ENCODE measurements at places on chromosomes 3 and 15.

DNA sequence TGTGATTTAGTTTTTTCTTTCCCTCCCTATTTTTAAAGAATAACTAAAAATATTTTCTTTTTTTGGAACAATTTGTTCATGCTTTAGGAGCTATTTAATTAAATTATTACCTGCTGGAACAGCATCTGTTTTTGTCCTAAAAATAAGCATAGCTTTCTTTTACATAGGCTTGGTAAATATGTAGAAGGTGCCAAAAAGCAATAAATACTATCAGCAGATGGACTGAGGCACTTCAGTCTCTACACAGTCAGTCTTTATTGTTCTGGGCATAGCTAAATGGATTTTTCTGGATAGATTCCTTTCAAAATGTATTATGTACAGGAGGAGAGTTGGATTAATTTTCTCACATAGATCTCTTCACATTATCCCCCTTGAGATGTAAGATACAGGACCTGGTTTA lies 223.5 kb downstream of the NAALADL2 start:
- no peak for DNase-seq

DNA sequence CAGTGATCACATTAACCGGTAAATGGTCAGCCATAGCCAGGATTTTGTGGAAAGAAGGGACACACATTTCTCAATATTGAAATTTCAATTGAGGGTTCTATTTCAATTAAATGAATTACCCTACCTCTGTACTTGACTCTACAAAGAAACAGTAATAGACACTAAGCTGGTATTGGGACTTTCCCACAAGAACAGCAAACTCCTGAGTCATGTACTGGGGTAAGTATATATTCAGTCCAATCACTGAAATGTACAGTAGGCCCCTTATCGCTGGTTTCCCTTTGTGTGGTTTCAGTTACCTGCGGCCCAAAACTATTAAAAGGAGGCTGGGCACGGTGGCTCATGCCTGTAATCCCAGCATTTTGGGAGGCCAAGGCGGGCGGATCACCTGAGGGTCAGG lies 17.6 kb downstream of the ASB14 start:
- no peak for DNase-seq

GRCh38 chr3:98555025-98555379 lies 23.2 kb downstream of the GPR15 start:
- no peak for DNase-seq

DNA sequence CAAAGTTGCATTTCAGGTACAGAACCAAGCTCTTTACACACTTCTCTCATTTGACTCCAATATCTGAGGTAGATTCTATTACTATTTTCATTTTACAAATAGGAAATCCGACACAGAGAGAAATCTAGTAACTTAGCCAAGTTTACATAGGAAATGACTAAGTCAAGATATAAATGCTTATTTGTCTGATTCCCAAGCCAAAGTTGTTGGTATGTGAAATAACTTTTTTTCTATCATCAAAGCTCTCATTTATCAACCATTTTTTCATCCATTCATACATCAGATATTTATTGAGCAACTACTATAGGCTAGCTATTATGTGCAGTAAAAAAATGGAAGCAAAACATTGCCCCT lies 89.2 kb upstream of the MITF start:
- no peak for DNase-seq

GRCh38 chr3:171865191-171865865 lies 22.2 kb downstream of the TMEM212 start:
- no peak for DNase-seq

DNA sequence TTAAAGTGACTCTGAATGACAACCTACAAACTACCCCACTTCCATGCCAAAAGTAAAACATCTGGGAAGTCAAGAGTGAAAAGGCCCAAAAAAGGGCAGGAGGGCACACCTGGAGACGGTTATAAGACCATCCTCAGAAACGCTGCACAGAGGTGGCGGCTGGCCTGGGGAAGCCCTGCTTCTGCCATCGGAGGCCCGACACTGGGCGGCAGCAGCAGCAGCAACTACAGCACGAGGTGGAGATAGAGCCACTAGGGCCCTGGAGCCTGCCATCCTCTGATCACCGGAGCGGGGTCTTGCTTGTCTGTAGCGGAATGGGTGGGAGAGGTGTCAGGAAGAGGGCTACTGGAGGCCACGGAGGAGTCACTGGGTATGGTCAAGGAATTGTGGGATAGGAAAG lies 283.3 kb downstream of the ADAMTS17 start:
- DNase-seq: no peak

DNA sequence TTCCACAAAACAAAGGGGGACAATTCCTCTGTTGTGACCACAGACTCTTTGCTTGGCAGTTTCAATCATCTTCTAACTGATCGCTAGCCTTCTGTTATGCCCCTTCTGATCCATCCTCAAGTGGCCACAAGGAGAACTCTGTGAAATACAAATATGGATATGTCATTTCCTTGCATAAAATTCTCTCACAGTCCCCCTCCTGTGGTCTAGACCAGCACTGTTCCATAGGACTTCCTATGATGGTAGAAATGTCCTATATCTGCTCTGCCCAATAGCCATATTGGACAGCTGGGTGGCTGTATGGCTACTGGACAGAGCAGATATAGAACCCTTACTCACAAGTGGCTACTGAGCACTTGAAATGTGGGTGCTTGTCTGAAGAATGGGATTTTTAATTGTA lies 25.9 kb upstream of the SNRK start:
- DNase-seq: no peak

DNA sequence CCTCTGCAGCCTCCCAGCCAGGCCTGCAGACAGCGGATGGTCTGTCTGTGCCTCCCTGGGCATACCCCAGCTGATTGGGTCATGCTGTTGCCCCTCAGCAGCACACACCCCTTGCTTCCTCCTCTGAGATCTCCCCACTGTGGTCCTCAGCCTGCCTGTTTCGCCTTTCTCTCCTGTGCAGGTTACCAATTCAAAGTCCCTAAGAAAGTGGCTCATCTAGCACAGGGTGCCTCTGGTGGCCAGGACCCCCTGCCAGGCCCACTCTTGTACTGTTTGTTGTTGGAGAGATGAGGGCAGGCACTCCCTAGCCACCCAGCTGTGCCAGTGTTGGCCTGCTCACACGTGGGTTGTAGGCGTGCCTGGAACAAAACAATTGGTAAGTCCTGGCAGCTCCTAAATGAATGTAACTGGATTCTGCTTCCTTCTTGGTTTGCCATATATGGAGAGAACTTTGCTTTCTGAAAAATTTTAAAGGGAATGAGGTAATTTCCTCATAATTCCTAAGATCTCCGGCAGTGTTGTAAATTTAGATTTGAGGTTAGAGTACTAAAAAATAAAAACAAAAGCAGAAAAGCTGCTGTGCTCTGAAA lies 213.2 kb upstream of the IL12A start:
- no peak for DNase-seq

- DNase-seq: no peak
Observed at GRCh38 chr3:159536876-159537275, 451.8 kb upstream of the IL12A start.

GRCh38 chr3:151174351-151174750 lies 28.7 kb downstream of the GPR171 start:
- no peak for DNase-seq

DNA sequence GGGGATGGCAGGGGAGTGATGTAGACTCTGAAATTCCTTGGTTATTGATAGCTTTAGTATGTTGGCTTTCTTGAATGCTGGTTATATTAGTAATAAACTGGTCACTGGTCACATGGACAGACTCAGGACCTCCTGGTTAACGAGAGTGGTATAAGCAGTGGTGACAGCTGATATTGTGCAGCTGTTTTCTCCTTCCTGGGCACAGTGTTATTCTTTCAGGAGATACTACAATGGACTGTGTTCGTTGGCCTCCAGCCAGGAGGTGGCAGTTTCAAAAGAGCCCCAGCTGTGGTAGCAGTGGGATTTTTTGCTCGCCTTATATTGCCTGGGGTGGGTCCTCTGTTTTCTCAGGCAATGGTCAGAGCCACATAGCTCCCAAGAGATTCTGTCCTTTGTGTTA lies 181.6 kb upstream of the RBMS3 start:
- DNase-seq: no peak

GRCh38 chr3:36519682-36520081 lies 139.4 kb downstream of the STAC start:
- no peak for DNase-seq

DNA sequence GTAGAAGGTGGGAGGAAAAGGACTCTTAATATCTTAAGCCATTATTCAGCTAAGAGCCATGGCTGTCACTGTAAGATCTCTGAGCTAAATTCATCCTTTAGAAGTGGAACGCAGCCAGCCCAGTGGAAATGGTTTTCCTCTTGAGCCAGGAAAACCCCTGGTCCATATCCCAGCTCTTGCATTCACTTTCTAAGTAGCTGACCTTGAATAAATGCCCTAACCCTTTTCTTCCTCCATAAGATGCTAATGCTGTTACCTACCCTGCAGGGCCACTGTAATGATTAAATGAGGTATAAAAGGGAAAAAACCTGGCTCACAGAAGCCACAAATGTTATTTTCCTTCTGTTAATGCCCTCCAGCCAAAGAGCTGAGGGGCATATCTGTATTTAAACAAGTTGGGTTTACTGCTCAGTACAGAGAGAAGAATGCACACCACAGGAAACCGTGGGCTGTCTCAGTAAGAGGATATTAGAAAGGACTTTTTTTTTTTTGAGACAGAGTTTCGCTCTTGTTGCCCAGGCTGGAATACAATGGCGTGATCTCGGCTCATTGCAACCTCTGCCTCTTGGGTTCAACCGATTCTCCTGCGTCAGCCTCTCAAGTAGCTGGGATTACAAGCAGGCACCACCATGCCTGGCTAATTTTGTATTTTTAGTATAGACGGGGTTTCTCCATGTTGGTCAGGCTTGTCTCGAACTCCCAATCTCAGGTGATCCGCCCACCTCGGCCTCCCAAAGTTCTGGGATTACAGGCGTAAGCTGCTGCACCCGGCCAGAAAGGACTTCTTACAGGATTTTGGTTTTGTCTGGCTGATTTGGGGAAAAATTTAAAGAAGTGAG lies 6.8 kb downstream of the UBL7 start:
- DNase-seq: no peak

DNA sequence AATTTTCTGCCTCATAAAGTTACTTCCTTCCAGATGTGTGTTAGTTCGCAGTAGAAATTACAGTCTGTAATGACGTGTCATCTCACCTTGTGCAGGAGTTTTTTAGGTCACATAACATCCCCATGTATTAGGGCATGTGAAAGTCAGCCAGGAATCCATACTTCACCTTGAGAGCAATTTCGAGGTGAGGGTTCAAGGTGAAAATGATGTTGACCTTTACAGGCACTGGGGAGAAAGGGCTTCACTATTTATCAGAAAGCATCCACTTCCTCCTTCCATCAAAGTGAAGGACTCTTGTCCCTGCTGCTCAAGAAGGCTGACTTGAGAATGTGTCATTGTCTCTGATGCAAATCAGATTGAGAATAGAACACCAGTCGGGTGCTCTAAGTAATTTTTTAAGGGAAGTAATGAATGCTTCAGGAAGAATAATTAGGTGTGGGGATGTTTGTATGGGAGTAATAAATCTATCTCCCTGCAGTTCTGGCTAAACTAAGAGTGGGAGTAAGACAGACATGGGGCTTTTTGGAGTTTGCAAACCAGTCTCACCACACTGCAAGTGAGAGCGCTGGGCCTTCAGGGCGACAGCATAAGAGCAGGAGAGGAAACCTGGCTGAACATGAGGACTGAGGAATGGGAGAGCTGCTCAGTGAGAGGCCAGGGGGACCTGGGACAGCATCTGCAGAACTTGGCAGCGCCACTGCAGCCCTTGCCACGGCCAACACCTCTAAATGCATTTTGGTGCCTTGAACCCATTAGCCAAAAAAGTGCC lies 85.9 kb upstream of the IL12A start:
- DNase-seq: no peak

- no peak for DNase-seq
Observed at GRCh38 chr15:43552986-43553385, 35.6 kb downstream of the MAP1A start.

DNA sequence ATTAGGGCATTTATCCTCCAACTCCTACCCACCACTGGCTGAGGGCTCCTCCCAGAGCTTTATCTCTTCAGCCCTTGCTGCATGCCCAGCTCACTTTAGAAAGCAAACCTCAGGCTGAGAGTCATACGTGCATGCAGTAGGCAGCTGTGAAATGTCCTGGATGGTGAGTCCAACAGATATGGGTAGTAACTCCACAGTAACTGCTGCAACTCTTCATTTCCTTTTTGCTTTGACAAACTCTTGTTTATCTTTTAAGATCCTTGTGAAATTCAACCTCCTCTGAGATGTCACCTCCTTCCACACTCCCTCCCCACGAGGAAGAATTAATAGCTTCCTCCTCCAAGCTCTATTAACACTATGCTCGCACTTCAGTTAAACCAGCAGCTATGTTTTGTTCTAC lies 35.9 kb upstream of the CTNNB1 start:
- no peak for DNase-seq

GRCh38 chr3:9214599-9214998 lies 34.8 kb downstream of the SRGAP3 start:
- no peak for DNase-seq

GRCh38 chr15:48584812-48585563 lies 60.5 kb downstream of the FBN1 start:
- DNase-seq: no peak

DNA sequence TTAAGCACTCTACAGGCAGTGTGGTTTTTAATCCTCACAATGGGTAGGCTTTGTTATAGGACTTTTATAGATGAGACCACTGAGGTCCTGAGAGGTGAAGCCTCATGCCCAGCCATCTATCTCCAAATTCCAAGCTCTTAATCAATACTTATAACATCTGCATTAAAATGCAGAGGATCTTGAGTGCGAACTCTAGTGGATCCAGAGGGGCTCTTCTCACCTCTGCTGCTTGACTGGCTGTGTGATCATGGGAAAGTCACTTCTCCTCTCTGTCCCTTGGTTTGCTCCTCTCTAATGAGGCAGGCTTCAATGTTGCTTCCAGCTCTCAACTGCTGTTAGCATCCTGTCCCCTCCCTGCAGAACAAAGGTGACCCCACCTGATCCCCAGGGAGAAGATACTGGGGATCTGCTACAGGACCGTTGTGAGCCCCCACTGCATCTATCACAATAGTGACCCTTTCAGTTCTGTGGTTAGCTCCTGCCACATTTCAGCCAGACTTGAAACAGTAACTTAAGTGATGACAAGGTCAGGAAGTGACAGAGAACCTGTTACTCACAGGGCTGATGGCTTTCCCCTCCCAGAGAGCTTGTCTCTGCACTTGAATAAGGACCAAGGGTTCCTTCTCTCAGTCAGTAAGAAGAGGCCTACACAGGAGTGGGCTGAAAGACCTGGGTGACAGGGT lies 1.3 kb downstream of the SLC27A2 start:
- DNase-seq: peak; percentile 2

DNA sequence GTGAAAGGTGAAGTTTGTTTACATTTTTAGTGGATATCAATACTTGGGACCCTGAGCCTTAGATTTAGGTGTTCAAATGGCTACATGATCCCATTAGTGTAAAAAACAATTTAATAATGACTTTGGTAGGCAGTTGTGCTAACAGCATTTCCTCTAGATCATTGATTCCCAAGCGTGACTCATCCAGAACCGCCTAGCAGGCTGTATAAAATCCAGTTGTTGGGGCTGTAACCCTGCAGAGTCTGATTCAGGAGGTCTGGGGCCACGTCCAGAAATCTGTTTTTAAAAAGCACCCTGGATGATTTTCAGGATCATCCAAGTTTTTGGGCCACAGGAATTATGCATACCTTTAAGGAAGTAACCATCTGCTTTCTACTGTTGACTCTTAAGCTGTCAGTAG lies 156.4 kb downstream of the TP63 start:
- no peak for DNase-seq

- no peak for DNase-seq
Observed at GRCh38 chr3:89043406-89043932, 64.0 kb upstream of the EPHA3 start.

- no peak for DNase-seq
Observed at GRCh38 chr15:98505611-98506031, 142.7 kb upstream of the IGF1R start.

GRCh38 chr3:15499536-15499935 lies 22.0 kb downstream of the COLQ start:
- DNase-seq: no peak
